ENCODE measurements at places on chromosomes 6 and 20. TPM values are rescaled to one million over a fixed set of nuclear protein-coding genes. Genes with fewer than 3 reads are reported as not detected.

DNA sequence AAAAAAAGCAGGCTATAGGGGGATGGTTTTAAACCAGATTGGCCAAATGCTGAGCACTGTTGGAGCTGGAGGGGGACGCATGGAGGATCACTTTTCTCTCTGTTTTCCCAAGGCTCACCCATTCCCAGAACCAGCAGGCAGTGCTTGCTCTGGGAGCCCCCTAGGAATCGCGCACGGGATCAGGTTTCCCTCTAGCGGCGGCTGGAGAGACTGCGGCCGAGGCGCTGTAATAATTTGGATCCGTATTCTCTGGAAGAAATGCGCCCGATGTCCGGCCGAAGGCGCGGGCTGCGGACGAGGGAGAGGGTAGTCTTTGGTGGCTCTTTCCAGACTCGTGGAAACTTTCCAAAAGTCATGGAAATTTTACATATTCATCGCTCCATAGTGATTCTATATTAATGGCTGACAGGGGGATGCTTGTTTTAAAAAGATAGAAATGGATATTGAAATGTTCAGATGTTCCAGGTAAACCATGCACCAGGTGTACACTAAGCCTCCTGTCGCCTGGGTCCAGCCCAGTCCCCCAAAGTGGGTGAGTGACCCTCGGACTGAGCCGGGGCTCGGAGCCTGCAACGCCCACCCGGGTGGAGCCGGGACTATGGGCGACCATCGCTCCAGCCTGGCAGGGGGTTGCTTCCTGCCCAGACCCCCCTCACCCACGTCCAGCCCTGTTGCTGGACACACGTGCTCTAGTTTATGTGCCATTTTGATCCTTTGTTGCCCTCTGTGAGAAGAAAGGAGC is 78.7 kb upstream of the PHACTR3 start:
- no peaks in the 10 kb centered on the region for H3K36me3 ChIP-seq
- H3K4me3 ChIP-seq = no peak overlapping the region
- no peak overlapping the region for H3K27ac ChIP-seq
- peak; percentile 3 for DNase-seq
- peaks cover 23% of the 10 kb centered on the region for H3K27me3 ChIP-seq

DNA sequence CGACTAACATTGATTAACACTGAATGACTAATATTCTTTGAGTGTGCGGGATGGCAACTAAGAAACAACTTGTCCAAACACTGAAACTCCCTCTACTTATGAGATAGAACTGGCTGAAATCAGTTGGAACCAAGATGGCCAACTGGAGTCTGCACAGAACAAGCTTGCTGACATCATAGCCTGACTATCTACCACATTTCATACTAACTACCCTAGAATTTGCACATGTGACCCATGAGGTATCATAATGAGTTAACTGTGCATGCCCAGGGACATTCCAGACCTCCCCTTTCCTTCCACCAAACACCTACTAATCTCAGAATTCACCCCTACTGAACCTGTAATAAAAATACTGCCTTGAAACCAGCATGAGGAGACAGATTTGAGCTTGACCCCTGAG is 43.2 kb downstream of the PHIP start:
- no peak overlapping the region for H3K4me3 ChIP-seq
- H3K27ac ChIP-seq = peak overlapping the region; percentile 43
- peaks cover 90% of the 10 kb centered on the region for H3K36me3 ChIP-seq
- H3K27me3 ChIP-seq = no peaks in the 10 kb centered on the region
- DNase-seq = no peak

DNA sequence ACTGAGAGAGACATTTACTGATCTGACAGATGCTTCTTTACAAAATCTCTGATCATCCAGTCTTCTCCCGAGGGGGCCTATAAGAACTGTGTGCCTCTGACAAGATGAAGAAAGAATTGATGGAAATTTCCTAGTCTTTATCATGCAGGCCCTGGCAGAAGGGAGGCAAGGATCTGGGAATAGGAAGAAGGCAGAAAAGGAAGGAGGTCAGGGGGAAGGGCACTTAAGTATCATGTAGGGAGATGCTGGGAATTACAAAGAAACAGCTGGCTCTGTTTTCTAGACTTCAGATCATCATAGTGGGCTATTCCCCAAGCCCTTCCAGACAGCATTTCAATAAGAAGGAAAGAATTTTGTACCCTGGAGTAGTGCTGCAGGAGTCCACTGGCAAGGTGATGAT is 243.3 kb upstream of the MOCS1 start:
- DNase-seq = no peak
- no peaks in the 10 kb centered on the region for H3K27me3 ChIP-seq
- no peaks in the 10 kb centered on the region for H3K36me3 ChIP-seq
- H3K4me1 ChIP-seq = no peaks in the 10 kb centered on the region
- H3K27ac ChIP-seq = no peak overlapping the region

- peaks cover 77% of the 10 kb centered on the region for H3K27me3 ChIP-seq
- no peak for DNase-seq
- no peaks in the 10 kb centered on the region for H3K36me3 ChIP-seq
- H3K4me1 ChIP-seq = peaks cover 19% of the 10 kb centered on the region
- H3K4me3 ChIP-seq = peak overlapping the region; percentile 5
Observed at GRCh38 chr6:88165087-88165843, 882 bp downstream of the CNR1 start.

DNA sequence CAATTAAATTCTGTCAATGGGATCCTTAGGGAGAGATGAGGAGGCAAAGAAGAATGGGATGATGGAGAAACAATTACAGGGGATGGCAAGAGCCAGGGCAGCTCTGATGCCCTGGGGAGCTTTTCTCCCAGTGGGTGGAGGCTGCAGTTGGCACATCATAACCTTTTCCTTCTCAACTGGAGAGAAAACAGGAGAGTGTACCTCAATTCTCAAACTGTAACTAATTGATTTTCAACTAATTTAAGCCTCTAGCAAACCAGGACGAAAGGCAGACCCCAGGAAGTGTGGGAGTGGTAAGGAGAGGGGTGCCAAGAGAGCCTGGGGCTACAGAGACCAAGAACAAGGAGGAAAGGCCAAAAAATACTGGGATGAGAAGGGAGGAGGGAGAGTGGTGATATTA is 5.7 kb downstream of the BMP5 start:
- no peak for DNase-seq
- H3K27me3 ChIP-seq = no peaks in the 10 kb centered on the region
- no peak overlapping the region for H3K4me3 ChIP-seq
- H3K27ac ChIP-seq = no peak overlapping the region
- no peaks in the 10 kb centered on the region for H3K36me3 ChIP-seq

GRCh38 chr6:13328875-13329183 is 492 bp upstream of the TBC1D7 start:
- H3K4me3 ChIP-seq = peak overlapping the region; percentile 98
- H3K4me1 ChIP-seq = peaks cover 17% of the 10 kb centered on the region
- no peak for DNase-seq
- H3K36me3 ChIP-seq = peaks cover 5% of the 10 kb centered on the region

DNA sequence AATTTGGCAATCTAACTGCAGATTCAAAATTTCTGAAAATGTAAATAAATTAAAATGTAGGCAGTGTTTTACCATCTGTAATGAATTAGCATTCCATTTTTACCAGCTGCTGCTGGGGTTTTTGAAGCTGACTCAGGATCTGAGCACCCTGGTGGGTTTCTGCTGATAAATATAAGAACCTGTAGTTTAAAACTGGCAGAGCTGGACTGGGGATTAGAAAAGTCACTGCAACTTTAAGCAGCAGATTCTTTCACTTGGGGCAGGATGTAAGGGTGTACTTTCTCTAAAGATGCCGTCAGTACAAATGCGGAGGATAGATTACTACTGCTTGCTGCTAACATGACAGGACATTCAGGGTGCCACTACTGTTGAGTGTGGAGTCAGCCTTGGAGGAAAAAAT is 341.8 kb downstream of the CDKAL1 start:
- DNase-seq = no peak
- H3K27ac ChIP-seq = no peak overlapping the region
- H3K36me3 ChIP-seq = no peaks in the 10 kb centered on the region
- H3K27me3 ChIP-seq = no peaks in the 10 kb centered on the region

- H3K27me3 ChIP-seq = no peaks in the 10 kb centered on the region
- DNase-seq = no peak
- no peak overlapping the region for H3K27ac ChIP-seq
- H3K4me1 ChIP-seq = peaks cover 4% of the 10 kb centered on the region
- no peak overlapping the region for H3K4me3 ChIP-seq
- no peaks in the 10 kb centered on the region for H3K36me3 ChIP-seq
Observed at GRCh38 chr6:105753620-105754211, 332.4 kb upstream of the PRDM1 start.

GRCh38 chr6:117200067-117200466 is 65.3 kb upstream of the VGLL2 start:
- no peak for DNase-seq
- no peaks in the 10 kb centered on the region for H3K4me1 ChIP-seq
- H3K36me3 ChIP-seq = no peaks in the 10 kb centered on the region
- H3K27ac ChIP-seq = no peak overlapping the region
- H3K27me3 ChIP-seq = no peaks in the 10 kb centered on the region
- no peak overlapping the region for H3K4me3 ChIP-seq

- DNase-seq = no peak
- H3K27ac ChIP-seq = no peak overlapping the region
- H3K36me3 ChIP-seq = no peaks in the 10 kb centered on the region
Observed at GRCh38 chr6:165767228-165767627, 104.2 kb upstream of the PDE10A start.

GRCh38 chr6:113171882-113172281 is 685.3 kb upstream of the MARCKS start:
- no peak overlapping the region for H3K4me3 ChIP-seq
- no peak overlapping the region for H3K27ac ChIP-seq
- no peaks in the 10 kb centered on the region for H3K27me3 ChIP-seq
- H3K4me1 ChIP-seq = no peaks in the 10 kb centered on the region
- DNase-seq = no peak

- peaks cover 87% of the 10 kb centered on the region for H3K27me3 ChIP-seq
- H3K4me3 ChIP-seq = no peak overlapping the region
- H3K27ac ChIP-seq = no peak overlapping the region
- no peak for DNase-seq
- H3K36me3 ChIP-seq = no peaks in the 10 kb centered on the region
Observed at GRCh38 chr6:27541212-27541932, 68.5 kb upstream of the ZNF184 start.

DNA sequence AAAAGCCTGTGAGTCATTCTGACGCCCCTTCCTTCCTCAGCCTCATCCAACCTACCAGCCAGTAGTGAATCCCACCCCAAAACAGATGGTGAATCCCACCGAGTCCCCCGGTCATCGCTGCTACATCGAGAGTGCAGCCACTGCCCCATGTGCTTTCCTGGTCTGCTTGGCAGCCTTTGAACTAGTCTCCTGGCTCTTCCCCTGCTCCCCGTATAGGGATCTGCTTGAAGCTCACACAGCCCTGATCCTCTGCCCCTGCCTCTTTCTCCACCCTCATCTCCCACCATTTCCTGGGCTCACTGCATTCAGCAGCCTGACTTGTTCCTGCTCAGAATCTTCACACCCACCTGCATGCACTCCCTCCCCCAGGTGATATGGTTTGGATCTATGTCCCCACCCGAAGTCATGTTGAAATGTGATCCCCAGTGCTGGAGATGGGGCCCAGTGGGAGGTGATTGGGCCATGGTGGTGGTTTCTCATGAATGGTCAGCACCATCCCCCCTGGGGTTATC is 14.6 kb downstream of the SYNJ2 start:
- H3K27ac ChIP-seq = no peak overlapping the region
- no peak for DNase-seq

DNA sequence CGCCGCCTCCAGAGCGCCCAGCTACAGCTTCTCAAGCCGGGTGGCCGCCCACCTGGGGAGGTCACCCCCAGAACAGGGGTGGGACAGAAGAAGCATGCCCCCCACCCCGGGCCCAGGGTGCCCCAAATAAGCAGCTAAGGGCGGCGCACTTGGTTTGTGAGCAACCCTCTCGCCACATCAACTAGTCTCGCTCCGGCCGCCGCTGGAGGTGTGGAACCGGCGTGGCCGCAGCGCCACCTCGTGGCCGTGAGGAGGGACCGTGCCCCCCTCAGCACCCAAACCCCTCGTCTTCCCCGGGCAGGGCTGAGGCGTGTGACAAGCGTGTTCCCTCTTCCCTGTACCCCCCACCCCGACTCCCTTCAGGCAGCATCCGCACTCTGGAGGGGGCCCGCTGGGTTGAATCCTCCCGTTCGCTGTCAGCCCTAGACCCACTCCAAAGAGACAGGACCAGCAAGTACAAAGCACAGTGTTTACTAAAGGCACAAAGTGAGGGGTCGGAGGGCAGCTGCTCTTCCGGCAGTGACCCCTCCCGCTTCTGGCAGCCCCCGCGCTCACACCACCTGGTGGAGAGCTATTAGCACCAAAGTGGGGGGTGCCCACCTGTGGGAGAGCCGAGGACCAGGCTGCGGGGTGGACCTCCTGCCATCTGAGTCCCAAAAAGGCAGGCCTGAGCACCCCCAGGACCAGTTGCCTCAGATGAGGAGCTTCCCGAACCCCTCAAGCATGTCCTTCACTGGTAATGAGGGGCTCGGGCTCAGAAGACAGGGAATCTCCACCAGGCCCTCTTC is 45.4 kb downstream of the MDFI start:
- peak; percentile 61 for DNase-seq
- peaks cover 22% of the 10 kb centered on the region for H3K4me1 ChIP-seq
- peak overlapping the region; percentile 77 for H3K4me3 ChIP-seq
- no peaks in the 10 kb centered on the region for H3K27me3 ChIP-seq

DNA sequence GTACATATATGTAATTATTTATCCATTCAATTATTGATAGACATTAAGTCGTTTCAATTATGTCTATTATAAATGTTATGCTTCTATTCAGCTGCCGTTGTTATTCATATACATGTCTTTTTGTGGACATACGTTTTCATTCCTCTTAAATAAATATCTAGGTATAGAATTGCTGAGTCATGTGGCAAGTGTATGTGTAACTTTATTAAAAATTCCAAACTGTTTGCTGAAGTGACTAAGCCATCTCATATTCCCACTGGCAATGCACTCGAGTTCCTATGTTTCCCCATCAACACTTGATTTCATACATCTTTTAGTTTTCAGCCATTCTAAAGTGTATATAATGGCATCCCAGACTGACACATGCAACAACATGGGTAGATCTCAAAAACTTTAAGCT is 739.7 kb upstream of the POU3F2 start:
- H3K27me3 ChIP-seq = no peaks in the 10 kb centered on the region
- H3K27ac ChIP-seq = no peak overlapping the region
- H3K4me1 ChIP-seq = no peaks in the 10 kb centered on the region
- DNase-seq = no peak

DNA sequence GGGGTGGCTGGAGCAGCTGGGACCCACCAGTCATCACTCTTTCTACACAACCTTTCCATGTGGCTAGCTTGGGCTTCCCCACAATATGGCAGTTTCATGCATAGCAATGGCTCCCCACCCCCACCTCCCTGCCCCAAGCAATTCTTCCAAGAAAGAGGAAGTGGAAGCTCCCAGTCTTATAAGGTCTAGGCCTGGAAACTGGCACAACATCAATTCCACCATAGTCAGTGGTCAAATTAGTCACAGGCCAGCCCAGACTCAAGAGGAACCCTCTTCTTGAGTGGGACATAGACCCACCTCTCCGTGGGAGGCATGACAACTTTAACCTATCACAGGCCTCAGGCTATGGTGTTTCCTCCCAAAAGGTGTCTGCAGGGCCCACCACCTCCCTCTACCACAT is 17.7 kb downstream of the TGM6 start:
- no peaks in the 10 kb centered on the region for H3K36me3 ChIP-seq
- H3K27ac ChIP-seq = no peak overlapping the region

The WFDC12 gene
- polyA plus RNA-seq = not detected

The SLC17A3 gene
- not detected for polyA plus RNA-seq

The CEP85L gene
- 19.6 TPM for polyA plus RNA-seq

The SNPH gene
- 0.07 TPM for polyA plus RNA-seq

The NKAIN4 gene
- polyA plus RNA-seq = not detected

The MLN gene
- polyA plus RNA-seq = not detected
